NCI-H446 (cell line): ENCODE measurements at places on chromosomes 2 and 18.

- DNase-seq, result no peak
Measured at GRCh38 chr2:159381574-159381973, 95.1 kb upstream of the WDSUB1 start.

DNA sequence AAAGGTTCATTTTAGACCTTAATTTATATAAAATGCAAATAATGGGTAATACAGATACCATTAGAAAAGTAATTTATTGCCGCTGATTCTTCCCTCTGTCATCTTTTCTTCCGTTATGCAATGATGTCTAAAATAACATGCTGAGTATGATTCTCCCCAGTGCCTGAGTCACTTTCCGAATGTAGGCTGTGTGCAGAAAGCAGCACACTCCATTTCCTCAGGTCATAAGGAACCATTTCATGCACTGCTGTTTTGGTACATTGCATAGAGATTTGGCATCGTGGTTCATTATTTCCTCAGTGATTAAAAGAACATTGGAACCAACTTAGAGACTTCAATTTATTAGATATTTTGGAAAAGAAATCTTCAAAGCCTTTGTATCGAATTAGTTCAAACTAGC lies 173.5 kb downstream of the CDH2 start:
- no peak for DNase-seq

DNA sequence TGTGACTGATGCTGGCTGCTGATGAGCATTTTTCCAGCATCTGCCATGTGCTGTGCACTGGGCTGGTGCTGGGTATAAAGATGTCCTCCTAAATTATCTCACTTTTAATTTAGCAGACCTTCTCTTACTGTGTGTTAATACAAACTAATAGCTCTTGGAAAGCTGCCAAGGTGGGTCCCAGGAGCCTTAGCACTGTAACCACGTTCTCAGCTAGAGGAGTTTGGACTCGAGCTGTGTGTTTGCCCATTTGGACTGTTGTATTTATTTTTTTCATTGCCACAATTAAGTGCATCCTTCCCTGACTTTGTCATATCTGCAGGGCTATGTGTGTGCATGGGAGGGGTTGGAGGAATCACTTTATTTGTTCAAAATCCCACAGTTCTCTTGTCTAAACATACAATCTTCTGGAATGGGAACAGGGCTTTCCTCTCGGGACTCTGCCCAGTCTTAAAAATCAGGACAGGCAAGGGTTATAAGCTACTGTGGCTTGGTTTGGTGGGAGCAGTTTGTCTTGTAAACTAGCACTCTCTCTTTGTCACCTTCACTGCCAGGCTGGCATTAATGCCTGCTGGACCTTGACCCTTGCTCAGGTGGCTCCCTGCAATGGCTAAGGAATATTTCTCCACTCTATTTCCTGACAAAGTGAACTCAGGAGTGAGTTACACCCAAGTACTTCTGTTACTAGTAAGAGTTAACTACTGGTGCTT lies 129.7 kb upstream of the MGAT5 start:
- no peak for DNase-seq

DNA sequence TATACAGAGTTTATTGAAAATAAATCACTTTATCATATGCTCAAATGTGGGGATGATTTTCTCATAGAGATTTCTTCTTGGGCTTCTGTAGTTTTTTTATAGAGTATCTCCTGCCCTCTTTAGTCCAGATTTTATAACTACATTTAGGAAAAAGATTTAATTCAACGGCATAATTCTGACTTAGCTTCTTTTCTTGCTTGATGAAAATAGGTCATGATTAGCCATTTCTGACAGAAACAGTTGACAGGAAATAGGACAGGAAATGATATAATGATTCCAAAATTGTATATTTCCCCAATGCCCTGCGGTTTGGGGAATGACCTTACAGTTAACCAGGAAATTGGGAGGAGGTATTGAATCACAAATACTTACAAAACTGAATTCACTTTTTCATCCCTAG lies 1531.9 kb upstream of the ACVR2A start:
- peak; percentile 50 for DNase-seq

DNA sequence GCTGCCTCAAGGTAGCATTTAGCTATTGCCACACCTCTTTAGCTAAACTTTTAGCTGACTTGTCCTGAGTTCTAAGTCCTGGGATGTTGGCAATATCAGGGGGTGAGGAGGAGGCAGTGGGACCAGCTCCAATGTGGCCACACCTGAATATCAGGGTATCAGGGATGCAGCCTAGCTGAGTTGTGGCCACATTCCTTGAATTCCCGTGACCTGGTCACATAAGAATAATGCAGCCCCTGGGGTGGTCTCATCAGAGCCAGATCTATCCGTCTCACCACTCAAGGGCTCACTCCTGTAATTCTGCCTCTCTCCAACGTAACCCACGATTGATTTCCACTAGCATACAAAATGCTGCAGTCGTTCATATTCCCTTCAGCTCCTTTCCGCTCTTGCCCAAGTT lies 11.6 kb upstream of the TAF1B start:
- DNase-seq, result no peak

GRCh38 chr18:59068276-59069071 lies 71.2 kb upstream of the SEC11C start:
- no peak for DNase-seq

GRCh38 chr2:200087451-200087850 lies 132.1 kb downstream of the MAIP1 start:
- no peak for DNase-seq

GRCh38 chr2:10234013-10234306 lies 68.7 kb upstream of the HPCAL1 start:
- no peak for DNase-seq

DNA sequence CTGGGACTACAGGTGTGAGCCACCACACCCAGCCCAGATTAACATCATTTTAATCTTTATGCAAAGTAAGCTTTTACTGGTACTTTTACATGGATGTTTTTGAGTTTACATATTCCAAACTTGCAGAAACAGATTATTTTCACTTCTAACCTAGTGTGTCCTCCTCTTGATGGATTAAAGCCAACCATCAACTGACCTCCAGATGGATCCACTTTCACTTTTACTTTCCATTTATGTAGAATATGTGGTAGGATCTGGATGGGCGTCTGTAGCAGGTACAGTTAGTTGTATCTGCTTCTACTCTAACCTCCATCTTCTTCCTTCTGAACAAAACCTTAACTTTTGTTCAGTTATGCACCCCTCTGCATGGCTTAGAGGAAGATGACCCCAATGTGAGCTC lies 264.1 kb downstream of the CDH20 start:
- DNase-seq, result no peak

GRCh38 chr2:197328461-197328860 lies 17.9 kb upstream of the ANKRD44 start:
- no peak for DNase-seq

DNA sequence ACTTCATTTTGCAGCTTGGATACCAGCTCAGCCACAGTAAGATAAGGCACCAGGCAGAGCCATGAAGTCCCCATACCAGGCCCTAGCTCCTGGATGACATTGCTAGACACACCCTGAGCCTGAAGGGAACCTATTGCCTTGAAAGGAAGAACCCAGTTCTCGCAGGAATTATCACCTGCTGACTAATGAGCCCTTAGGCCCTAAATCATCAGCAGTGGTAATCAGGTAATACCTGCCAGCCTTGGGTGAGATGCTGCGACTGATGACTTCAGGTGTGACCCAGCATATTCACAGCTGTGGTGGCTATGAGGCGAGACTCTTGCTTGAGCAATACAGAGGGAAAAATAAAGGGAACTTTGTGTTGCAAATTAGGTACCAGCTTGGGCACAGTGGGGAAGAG lies 24.9 kb downstream of the CLK1 start:
- no peak for DNase-seq

GRCh38 chr2:197613509-197613987 lies 61.8 kb downstream of the RFTN2 start:
- DNase-seq, result no peak

DNA sequence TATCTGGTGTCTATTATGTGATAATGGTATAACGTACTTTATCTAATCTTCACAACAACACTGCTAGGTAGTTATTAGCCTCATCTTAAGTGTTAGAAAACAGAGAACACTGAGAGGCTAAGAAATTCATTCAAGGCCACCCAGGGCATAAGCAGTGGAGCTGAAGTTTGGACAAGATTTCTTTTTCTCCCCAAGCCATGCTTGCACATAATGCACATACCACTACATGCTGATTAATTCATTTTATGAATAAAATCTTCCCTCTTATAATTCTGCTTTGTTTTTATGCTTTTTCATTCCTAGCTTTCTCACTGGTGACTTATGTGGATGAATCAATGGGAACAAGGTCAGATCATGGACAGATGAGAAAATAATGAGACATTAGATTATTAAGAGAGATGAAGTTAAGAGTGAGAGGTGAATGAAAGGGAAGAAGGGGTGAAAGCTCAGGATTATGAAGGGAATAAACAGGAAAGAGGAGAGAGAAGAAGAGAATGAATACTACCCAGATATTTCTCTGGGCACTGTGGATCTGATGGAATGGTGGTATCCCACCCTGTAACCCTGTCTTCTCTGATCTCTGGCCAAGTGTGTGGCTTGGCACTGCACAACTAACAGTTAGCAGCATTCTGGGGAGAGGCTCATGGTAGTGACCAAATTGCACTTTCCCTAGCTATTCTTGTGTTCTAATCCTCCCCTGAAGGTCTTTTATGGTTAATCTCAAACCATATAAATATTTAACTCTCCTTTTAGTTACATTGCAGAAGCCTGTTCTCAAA lies 17.7 kb upstream of the GALNT3 start:
- no peak for DNase-seq

DNA sequence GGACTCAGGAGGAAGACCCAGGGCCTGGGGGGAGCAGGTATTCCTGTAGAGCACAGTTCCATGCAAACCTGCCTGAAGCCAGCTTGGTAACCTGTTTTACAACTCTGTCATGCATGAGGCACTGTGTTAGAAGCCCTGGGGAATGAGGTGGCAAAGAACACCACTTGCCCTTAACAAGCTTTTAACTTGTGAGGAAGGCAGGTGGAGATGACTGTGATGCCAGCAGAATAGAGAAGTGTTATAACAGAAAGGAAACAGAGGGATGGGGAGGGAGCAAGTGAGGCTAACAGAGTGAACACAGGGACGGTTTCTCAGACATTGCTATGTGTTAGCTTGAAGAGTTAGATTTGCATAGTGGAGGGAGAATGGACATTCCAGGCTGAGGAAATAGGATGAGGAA lies 11.5 kb upstream of the IL1A start:
- DNase-seq, result no peak

GRCh38 chr2:200353120-200353519 lies 46.6 kb downstream of the SPATS2L start:
- DNase-seq, result no peak
